NCI-H1105 treated with DMSO at 0.1 percent for 48 hours (cell line): ENCODE measurements at places on chromosomes 2 and 18.

DNA sequence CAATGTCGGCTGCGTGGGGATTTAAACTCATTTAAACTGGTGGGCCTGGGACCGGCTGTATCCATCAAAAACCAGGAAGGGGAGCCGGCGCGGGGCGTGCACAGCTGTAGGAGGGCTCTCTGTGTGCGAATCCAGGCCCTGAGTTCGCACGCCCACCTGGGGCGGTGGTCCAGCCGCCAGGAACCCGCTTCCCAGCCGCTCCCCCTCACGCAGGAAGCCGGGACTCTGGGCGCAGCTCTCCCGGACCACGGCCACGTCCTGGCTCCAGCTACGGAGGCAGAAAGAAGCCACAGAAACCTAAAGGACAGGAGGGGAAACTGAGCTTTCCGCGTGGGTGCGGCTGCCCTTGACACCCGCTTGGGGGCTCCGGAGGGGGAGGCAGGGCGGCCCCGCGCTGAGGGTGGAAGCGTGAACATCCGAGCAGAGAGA lies 80.6 kb downstream of the GFPT1 start:
- DNase-seq: no peak

DNA sequence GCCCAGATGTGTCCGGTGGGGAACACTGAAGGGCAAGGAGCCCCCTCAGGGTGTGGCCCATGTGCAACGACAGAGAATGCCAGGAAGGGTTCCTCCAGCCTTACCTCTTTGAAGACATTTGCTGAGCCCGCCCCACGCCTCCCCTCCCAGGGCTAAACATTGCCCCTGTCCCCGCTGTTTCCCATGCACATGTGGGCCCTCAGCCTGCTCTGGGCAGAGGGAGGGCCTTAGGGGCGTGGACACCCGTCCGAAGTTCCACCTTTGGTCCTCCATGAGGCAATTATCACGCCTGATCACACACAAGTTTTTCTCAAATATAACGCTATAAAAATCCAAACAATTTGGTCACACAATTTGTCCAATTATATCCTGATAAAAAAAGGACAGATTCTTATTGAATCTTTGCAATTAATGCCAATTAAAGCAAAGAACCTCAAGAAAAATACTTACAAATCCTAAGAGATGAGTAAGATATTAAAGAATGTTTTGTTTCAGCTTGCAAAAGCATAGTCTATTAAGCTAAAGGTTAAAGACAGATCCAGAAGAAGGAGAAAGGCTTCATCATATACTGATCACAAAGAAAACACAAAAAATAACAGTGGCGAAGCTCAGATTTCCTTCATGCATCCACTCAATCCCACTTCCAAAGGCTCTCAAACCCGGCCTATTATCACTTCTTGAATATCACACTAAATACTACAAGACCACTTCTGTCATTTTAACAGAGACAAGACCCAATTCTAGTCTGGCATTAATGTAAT lies 55.2 kb upstream of the LDLRAD4 start:
- no peak for DNase-seq

GRCh38 chr2:109155553-109156451 lies 26.8 kb downstream of the SH3RF3 start:
- DNase-seq: no peak

DNA sequence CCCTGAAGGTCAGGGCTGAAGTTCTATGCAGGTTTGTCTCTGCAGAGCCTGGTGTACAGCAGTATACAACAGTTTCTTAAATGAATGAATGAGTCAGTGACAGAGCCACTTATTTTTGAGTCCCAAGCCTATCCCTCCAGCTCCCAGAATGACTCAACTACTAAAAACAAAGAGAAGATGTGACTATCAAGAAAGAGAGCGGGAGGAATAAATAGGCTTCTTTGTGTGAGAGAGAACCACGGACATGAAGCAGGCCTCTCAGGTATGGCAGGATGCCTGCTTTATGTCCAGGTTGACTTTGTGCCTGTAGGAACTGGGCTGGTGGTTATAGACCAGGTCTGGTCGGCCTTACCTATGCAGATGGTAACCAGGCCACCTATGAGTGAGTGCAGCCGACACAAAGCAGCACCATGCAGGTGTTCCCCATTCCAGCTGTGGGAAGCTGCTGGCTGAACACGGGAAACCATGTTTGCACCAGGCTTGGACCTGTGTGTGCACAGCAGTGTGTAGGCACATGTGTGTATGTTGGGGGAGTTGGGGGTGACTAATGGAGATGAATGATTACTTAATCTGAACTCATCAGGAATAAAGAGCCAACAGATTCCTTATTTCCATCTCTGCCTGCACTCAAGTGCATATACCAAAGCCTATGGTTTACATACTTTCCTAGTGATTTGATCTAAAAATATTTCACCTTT lies 171.0 kb downstream of the OSR1 start:
- DNase-seq: no peak

- no peak for DNase-seq
Observed at GRCh38 chr2:218726004-218726574, 15.5 kb downstream of the TTLL4 start.

GRCh38 chr2:39437522-39438296 lies 624 bp upstream of the MAP4K3 start:
- DNase-seq: peak; percentile 8

- peak; percentile 73 for DNase-seq
Observed at GRCh38 chr2:3303583-3304406, 73.8 kb downstream of the EIPR1 start.

DNA sequence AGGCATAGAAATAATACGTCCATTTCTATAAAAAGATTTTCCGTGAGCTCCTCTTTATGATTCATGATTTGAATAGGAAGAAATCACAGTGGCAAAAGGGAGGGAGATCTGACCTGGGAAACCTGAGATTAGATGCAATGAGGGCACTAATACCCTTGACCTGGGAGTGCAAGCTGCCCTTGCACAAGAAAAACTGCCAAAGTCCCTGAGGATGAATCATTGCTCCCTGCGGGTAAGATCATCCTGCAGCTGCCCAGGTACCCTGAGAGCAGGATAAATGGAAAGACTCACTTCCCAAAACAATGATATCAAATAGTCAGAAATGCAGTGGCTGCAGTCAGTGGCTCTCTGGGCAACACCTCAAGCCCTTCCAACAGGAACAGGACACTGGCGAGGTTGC lies 11.6 kb downstream of the FHL2 start:
- no peak for DNase-seq

DNA sequence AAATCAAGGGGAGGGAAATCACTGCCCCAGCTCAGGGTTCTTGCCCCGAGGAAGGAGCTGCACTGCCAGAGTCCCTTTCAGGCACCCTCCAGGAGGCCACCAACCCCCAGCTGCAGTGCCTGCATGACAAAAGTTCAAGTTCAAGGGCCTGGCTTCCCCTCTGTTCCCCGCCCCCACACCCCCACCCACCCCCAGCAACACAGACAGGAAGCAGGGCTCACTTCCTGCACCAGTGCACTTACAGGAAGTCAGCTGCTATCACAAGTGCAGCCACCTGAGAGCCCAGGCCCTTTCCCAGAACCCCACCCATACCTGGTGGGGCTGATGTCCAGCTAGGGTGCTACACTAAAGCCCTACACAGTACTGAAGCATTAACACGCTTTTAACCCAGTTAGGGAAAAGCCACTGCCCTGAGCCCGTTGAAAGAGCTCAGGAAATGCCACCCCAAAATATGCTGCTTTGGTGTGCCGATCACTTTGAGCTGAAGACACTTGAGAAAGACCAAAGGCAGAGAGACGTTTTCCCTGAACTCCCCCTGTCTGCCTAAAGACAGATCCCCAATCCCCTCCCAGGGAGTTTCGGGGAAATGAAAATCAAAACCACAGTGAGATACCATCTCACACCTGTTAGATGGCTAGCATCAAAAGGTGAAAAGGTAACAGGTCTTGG lies 109.9 kb upstream of the CAB39 start:
- DNase-seq: no peak

DNA sequence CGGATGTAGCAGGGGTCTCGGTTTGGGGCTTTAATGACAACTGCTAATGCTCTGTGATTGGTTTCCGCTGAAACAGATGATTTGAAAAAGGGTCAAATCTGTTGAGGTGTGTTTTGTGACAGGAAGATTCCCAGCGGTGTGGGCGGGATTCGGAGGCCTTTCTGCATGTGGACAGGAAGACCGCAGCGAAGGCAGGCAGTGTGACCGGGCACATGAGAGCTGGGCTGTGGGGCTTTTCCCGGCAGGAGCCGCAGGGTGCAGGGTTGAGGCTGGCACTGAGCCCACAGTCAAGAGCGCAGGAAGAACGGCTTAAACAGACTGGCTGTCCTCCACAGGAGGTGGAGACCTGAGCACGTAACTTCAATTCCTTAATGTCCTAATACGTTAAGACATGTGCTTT lies 180.0 kb upstream of the TPO start:
- DNase-seq: peak; percentile 38

DNA sequence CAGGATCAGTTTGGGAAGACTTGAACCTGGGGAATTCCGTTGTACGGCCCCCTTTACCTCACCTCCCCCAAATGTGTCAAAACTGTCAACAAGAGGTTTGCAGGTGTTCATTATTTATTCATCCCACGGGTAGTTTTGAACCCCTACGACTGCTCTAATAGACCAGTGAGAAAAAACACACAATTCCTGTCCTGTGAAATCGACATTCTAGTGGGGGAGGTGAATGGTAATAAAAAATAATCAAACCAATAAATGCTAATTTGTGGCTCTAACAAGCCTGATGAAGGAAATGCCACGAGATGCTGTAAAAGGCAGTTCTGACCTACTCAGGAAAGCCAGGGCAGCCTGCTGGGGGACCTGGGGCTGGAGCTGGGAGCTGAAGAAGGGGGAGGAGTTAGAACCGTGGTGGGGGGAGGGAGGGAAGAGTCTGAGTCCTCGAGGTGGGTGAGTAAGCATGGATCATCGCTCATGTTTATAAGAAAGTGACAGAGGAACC lies 463 bp upstream of the DNAJB2 start:
- no peak for DNase-seq

DNA sequence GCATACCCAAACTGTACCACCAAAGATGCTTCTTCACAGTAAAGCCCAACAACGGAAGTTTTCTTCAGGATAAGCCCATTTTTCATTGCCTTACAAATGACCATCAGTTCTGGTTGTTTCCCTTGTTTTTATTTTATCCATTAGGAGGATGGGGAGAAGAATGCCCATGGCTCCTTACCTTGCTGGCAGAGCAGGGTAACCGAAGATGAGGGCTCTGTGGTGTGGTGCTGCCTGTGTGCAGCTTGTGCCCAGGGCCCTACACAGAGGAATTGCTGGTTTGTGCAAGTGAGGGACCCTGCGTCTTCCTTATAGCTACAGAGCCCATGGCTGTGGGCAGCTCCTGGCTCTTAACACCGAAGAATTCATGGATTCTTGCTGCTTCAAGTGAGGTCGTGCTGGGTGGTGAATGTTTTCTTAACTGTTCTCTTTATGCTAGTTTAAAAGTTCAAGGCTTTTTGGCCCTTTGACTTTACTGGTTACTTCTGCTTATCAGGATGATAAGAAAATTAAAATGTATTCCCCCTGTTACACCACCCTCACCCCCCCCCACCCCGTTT lies 110.6 kb downstream of the MAP4K4 start:
- no peak for DNase-seq

DNA sequence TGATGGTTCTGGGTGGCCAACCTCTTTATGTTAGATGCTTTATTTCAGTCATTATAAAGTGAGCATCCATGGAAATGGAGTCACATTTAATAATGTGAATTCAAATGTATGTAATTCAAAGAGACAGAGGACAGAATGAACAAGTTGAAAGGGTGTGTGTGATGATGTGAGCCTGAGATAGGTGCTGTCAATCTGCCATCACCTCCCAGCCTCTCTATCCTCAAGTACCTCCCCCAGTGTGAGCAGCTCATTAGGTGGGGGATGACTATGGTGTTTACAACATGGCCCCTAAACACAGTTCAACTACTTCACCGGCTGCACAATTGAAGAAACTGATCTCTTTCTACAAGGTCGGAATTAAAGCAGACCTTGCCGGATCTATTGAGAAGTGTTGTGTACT lies 74.7 kb upstream of the IGFBP5 start:
- DNase-seq: no peak
